ENCODE measurements at places on chromosomes 13 and 19. TPM values are rescaled to one million over a fixed set of nuclear protein-coding genes. Genes with fewer than 3 reads are reported as not detected.

Gene ZNF541
- total RNA-seq, result 2.0 TPM

- DNase-seq, result no peak
These were observed 44.3 kb downstream of the MTMR6 start for GRCh38 chr13:25242956-25243355.

DNA sequence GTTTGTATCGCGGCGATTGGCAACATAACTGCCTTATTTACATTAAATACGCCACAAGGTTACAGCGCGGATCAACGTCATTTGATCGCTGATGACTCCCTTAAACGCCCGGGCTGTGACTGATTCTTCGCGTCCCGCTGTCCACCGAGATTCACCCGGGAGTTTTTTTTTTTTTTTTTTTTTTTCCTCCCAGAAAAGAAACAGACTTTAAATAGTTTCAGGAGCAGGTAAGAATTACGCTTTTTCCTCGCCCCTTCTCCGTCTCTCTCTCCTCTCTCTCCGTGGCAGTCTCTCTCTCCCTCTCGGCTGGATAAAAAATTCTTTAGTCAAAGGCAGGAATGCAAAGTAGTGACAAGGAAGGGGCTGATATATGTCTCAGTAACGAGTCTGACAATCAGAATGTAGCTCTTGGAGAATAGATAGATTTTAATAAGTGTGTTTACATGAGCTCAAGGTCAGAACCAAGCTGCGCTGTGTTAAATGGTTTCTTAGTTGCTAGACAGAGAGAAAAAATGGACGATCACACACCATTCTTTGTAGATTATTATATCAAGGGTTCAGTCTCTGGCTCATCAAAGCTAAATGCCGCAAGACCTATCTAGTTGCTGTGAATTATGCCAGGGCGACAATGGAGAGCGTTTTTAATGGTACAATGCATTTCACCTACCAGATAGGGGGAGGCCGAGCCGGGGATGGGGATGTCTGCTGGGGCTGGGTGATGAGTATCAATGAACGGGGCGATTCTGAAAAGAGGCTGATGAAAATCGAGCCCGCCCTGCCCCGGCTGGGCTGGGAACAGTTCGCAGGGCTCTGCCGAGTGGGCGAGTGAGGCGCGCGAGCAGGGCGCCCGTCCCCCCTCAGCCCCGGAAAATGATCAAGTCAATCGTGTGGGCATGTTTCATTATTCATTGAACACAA lies 147.2 kb upstream of the ZNF536 start:
- DNase-seq, result no peak

Gene KL
- 1.1 TPM for total RNA-seq

GRCh38 chr19:42140125-42140754 lies 8.0 kb upstream of the POU2F2 start:
- DNase-seq, result peak; percentile 48

DNA sequence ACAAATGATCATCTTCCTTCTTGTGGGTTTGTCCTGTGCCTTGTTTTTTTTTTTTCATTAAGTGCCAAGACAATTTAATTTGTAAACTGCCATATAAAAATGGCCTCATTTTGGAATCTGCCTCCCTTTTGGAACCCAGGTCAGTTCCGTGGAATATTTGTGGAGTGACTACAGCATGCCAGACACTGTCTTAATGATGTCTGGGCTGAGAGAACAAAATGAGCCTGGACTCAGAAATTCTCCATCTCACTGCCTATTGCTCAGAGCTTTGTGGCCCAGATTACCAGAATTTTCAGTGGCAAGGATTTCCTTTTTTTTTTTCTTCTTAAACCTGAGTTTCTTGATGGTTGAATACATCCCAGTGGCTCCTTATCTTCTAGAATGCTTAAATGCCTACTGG lies 340.6 kb downstream of the ENOX1 start:
- no peak for DNase-seq

Gene DIS3
- total RNA-seq, result 20.3 TPM

Gene RHPN2
- total RNA-seq, result 47.9 TPM

DNA sequence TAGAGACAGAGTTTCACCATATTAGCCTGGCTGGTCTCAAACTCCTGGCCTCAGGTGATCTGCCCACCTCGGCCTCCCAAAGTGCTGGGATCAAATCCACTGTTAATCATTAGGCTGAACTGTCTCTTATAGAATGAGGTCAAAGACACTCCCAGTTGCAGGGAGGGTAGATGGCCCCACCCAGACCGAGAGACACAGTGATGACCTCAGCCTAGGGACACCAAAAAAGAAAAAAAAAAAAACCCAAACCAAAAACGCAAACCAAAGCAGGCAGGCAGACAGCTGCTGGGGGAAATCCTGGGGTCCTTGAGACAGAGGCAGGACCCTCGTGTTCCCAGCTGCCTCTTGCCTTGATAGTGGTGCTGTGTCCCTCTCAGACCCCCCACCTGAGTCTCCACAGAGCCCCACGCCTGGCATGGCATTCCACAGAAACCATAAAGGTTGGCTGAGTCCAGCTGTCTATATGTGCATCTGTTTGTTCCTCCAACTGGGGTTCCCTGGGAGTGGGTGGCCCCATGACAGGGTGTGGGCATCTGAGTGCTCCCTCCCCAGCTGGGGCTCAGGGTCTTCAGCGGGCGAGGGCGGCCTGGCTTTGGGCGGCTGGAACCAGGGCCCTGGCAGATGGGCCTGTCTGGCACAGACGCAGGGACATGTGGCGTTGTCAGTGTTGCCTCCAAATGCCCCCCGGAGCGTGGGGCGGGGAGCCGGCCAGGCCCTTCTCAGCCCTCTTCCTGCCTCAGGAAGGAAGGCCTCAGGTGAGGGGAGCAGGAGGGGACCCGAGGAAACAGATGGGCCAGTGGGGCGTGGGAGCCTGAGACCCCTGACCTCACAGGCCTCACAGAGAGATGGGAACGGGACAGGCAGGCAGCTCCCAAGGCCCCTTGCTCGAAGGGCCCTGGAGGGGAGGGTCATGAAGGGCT lies 5.2 kb downstream of the DAND5 start:
- no peak for DNase-seq

Gene CARM1
- total RNA-seq, result 41.5 TPM

DNA sequence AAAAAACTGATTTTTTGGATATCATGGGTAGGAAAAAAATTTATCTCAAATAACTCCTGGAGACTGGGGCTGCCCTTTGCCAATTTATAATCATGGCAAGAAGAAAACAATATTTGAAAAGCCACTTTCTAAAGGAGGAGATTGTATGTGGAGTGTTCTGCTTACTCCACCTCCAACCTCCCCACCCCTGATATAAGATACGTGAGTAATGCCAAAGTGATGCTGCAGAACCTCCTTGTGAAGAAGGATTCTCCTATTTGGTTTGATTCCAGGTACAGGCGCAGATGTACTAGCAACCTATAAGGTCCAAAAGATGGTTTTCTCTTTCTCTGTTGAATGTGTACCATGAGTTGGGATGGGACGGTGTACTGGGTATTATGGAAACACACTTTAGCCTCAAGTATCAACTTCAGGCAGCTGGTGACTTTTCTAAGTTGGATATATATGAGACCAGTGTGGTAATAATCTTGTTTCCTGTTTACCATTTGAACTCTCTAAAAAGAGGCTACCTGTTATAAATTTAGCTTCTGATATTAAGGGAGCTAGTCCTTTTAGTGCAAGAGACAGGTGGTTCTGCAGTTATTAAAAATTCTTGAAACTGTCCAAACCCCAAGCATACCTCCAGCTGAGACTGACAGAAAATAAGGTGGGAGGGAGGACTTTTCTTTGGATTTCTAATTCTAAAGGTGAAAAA lies 724.0 kb upstream of the MIR17HG start:
- DNase-seq, result no peak

DNA sequence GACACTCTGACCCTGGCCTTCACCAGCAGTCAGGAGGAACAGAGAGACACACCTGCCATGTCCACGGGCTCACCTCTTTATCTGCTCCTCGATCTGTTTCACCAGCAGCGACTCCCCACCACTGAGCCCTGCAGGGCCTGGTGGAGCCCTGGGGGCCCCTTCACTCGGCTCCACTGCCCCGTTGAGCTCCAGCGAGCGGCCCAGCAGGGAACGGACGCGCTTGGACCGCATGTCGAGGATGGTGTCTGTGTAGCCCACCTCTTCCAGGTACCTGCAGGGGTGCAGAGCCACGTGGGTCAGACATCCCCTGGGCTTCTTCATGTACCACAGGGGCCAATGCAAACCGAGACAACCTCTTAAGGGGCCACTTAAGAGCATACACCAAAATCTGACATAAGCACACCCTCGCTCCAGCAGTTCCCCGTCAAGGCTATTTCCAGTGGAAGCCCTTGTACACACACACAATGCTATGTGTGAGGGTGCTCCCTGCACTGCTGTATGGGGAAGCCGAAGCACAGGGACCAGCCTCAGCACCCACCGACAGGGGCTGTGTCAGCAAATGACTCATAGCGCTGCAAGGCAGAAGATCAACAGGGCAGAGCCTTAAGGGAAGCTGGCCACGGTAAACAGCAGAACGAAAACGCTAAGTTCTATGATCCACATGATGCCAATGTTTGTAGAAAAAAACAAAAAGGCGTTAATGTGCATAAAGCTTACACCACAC lies 12.7 kb upstream of the FKRP start:
- no peak for DNase-seq

Gene SHC2
- total RNA-seq, result 3.6 TPM

- DNase-seq, result no peak
These were observed 133.5 kb upstream of the KL start for GRCh38 chr13:32882691-32883090.

GRCh38 chr13:36089130-36089647 lies 42.0 kb downstream of the DCLK1 start:
- no peak for DNase-seq

- no peak for DNase-seq
These were observed 1881.5 kb upstream of the PCDH20 start for GRCh38 chr13:63297163-63297562.

DNA sequence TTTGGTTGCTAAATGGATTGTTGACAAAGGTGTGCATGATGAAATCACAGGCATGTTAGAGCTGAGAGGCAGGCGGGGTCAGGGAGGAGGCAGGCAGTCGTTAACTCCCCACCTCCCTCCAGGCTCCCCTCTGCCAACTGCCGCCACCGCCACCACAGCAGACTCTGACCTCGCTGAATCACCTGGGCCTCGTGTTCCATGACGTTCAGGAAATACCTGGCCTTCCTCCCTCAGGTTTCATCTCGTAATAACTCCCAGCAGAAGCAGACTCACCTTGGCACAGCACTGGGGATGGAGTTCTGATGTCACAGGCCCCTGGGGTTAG lies 198.5 kb downstream of the KATNAL1 start:
- DNase-seq, result no peak

- no peak for DNase-seq
These were observed 124.7 kb downstream of the GPC5 start for GRCh38 chr13:91523116-91523515.

Gene C1QTNF9B
- not detected for total RNA-seq

- no peak for DNase-seq
These were observed 1443.1 kb downstream of the PCDH9 start for GRCh38 chr13:65787082-65787481.

Gene JAK3
- 17.8 TPM for total RNA-seq

DNA sequence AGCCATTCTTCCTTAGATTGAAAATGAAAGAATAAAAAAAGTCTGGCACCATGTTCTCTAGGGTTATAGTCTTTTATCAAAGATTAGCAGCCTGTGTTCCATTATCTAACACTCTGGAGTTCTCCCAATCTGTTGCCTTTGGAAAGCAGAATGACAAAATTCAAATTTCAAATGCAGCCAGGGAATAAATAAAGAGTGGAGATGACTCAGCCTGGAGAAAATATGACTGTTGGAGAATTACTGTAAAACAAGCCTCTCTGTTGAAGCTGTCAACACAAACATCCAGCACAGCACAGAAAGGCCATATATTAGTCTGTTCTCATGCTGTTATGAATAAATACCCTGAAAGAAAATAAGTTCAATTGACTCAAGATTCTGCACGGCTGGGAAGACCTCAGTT lies 650.5 kb upstream of the SLC10A2 start:
- no peak for DNase-seq

- DNase-seq, result peak; percentile 68
These were observed 1.1 kb downstream of the ADAMTS10 start for GRCh38 chr19:8609279-8610040.

DNA sequence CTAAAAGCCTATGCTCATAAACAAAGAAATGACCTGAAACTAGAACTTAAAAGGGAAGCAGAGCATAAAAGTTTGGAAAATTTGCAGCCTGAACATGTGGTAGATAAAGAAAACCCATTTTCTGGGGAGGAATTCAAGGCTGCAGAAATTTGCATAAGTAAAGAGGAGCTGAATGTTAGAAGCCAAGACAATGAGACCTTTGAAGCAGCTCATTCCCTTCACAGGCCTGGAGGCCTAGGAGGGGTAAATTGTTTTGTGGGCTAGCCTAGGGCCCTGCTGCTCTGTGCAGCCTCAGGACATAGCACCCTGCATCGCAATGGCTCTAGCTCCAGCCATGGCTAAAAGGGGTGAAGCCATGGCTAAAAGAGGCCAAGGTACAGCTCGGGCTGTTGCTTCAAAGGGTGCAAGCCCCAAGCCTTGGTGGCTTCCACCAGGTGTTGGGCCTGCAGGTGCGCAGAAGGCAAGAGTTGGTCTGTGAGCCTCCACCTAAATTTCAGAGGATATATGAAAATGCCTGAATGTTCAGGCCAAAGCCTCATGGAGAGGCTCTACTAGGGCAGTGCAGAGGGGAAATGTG lies 38.3 kb downstream of the ZIC2 start:
- DNase-seq, result no peak

DNA sequence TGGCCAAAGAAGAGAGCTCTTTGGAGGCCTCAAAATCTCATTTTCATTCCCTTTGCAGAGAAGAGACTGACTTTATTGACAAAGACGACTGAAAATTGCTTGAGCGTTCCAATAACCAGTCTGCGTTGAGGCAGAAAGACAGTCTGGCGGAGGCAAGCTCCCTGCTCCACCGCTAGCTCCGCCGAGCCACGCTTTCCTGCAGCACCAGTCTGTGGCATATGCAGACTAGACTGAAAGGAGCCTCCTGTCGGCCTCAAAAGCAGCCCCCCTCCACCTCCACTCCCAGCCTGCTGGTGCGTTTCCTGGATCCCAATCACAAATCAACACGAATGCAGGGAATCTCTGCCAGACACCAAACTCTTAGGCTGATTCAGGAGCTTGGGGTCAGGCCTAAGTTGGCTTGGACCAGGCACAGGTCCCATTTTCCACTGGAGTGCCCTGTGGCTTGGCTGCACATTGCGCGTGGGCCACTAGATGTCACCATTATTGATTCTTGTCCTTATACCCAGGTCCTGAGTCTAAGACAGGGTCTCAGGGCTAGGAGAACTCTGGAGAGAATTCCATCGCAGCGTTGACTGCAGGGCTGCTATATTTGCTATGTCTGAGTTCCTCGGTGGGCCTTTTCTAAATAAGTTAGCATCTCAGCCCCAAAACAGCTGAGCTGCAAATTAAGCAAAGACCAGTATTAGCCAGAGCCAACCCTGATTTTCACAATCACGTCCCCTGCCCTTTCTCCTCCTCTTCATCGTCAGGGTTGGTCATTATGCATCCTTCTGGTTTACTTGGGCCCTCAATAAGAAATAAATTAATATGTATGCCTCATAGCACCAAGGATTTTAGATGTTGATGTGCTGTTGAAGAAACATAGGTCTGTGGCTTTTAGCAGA lies 5.2 kb upstream of the ZNF507 start:
- no peak for DNase-seq

Gene CA11
- 14.9 TPM for total RNA-seq

- no peak for DNase-seq
These were observed 480.1 kb downstream of the GPC5 start for GRCh38 chr13:91878491-91878890.
